ENCODE measurements at places on chromosomes 2 and 18.

- DNase-seq = no peak
Observed at GRCh38 chr2:85566265-85566664, 5.0 kb upstream of the GGCX start.

- DNase-seq = no peak
Observed at GRCh38 chr2:12759248-12759647, 42.5 kb downstream of the TRIB2 start.

- DNase-seq = no peak
Observed at GRCh38 chr18:6504605-6505497, 90.1 kb upstream of the L3MBTL4 start.

GRCh38 chr2:23077596-23077995 lies 307.4 kb upstream of the KLHL29 start:
- no peak for DNase-seq

GRCh38 chr18:35144698-35145097 lies 96.1 kb upstream of the ZNF397 start:
- DNase-seq = no peak

DNA sequence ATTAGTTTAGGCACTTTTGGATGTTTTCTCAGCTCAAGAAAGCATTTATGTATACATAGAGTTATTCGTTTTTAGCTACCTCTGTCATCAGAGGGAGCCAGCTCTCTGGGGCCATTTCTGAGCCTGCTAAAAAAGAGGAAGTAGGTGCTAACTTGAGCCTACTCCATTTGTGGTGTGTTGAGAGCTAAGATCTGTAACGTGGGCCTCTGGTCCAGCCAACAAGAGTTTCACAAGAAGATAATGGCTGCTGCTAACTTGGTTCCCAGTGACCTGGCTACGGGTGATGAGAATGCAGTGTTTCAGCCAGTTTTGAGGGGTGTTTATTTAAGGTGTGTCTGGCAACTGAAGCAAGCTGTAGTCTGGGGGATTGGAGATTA lies 182.5 kb downstream of the PRKCE start:
- DNase-seq = no peak

DNA sequence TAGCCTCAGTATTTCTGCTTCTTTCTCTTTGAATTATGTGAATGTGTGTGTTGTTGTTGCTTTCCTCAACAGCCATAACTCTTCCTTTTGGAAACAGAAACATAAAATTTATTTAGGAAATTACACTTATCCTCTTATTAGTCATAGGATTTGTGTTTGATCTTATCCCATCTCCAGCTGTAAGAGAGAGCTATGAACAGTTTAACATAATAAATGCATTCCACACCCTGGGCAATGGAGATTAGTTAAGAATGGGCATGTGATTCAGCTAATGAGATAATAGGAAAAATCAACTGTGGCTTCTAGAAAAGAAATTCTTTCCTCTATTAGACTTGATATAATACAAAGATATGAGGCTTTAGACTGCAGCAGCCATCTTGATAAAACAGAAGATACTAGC lies 55.0 kb downstream of the SCN7A start:
- DNase-seq = no peak

- no peak for DNase-seq
Observed at GRCh38 chr18:68017385-68017784, 500.9 kb upstream of the DSEL start.

DNA sequence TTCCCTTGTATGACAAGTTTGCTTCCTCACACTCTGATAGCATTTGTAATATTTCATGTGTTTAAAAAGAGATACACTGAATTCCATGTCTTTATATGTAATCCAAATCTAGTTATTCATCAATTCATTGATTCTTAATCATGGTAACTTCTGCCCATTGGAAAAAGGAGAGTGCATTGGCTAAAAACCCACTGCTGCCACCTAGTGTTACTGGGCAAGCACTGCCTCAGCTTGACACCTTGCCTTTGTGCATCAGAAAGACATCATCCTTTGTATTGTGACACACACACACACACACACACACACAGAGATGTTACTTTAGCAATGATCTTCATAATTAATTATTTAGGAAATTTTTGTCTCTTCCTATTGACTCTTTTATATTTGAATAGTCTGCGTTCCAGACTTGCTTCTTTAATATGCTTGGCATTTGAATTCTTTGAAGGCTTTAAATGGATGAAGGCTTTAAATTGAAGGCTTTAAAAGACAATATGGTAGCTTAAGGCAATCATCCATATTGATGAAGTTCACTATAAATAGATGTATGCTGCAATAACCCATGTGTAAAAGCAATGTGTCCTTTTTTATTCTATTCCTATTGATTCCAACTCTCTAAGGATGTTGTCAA lies 414.2 kb upstream of the CHST9 start:
- DNase-seq = peak; percentile 35

- no peak for DNase-seq
Observed at GRCh38 chr2:186691231-186691630, 2.6 kb upstream of the FAM171B start.

DNA sequence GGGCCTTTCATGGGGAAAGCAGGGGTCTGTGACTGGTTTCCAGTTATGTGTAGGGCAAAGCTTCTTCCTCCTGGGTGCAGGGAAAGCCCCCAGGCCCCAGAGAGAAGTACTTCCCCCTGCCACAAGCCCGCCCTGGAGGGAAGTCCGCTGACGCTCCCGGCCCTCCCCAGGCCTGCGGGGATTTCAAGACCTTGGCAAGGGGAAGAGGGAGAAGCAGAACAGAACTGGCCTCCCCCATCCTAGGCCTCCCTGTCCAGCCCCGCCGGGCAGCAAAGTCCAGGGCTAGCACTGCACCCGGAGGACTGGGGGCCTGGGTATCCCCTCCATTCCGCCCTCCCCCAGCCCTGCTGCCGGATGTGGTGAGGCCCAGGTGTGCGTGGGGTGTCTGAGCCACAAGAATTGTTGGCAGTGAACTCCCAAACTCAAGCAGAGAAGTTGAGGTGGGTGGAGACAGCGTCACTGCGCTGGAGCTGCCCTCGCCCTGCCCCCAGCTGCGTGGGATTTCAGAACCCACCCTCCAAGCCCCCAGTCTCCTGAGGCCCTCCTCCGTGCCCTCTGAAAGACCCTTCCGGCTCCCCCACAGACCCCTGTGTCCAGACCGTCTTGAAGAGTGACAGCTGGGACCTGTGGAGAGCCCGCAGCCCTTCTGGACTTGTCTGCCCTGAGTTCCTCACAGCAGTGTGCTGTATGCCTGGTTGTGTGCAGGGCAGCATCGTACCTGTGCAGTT lies 1.1 kb upstream of the DUSP2 start:
- no peak for DNase-seq

GRCh38 chr2:48109491-48110204 lies 203.3 kb upstream of the FBXO11 start:
- no peak for DNase-seq

- no peak for DNase-seq
Observed at GRCh38 chr2:50309503-50309902, 722.4 kb downstream of the NRXN1 start.

GRCh38 chr2:146295080-146295670 lies 1549.7 kb upstream of the ACVR2A start:
- DNase-seq = no peak

GRCh38 chr2:152344579-152345195 lies 9.7 kb downstream of the FMNL2 start:
- no peak for DNase-seq

- no peak for DNase-seq
Observed at GRCh38 chr2:241000831-241001321, 2.5 kb downstream of the SNED1 start.

GRCh38 chr18:79422022-79422782 lies 26.5 kb downstream of the NFATC1 start:
- no peak for DNase-seq

GRCh38 chr2:196823750-196824522 lies 14.8 kb upstream of the C2orf66 start:
- no peak for DNase-seq

DNA sequence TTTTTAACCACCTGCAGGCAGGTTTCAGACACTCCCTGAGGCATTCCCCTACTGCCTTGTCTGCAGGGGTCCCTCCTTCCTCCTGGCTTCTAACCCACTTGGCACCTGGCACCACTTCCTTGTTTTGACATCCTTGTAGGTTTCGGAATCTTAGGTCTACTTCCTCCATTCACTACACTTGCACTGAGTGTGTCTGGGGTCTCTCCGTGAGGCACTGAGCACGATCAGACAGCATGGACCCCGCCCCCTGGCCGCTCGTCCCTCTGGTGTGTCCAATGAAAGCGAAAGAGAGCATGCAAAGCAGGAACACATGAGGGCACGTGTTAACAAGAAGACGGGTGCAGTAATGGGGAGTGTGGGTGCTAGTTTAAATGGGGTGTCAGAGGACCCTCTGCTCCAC lies 63.8 kb downstream of the HAUS1 start:
- no peak for DNase-seq

- no peak for DNase-seq
Observed at GRCh38 chr2:224103651-224104050, 64.6 kb upstream of the SERPINE2 start.

DNA sequence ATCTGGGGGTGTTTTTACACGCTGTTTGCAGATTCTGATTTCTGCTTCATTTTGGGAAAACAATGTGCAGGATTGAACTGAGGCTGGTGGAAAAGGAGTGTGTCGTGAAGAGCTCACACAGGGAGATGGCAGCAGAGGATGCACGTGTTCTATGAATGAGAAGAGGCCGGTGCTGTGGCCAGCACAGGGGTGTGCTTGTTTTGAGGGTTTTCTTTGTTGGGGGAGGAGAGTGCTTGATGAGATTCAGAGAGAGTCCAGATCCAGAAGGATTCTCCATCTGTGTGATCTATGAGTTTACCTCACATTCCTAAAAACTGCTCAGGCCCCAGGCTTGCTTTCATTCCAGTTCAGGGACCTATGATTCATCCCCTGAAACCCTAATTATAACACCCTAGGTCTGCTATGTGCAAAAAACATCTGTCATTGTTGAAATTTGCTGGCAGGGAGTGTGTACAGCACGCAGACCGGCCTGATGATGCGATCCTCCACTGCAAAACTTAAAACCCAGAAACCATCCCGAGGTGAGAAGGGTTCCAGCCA lies 12.1 kb downstream of the TGFA start:
- no peak for DNase-seq

- no peak for DNase-seq
Observed at GRCh38 chr2:222797871-222798270, 63.0 kb upstream of the ACSL3 start.

DNA sequence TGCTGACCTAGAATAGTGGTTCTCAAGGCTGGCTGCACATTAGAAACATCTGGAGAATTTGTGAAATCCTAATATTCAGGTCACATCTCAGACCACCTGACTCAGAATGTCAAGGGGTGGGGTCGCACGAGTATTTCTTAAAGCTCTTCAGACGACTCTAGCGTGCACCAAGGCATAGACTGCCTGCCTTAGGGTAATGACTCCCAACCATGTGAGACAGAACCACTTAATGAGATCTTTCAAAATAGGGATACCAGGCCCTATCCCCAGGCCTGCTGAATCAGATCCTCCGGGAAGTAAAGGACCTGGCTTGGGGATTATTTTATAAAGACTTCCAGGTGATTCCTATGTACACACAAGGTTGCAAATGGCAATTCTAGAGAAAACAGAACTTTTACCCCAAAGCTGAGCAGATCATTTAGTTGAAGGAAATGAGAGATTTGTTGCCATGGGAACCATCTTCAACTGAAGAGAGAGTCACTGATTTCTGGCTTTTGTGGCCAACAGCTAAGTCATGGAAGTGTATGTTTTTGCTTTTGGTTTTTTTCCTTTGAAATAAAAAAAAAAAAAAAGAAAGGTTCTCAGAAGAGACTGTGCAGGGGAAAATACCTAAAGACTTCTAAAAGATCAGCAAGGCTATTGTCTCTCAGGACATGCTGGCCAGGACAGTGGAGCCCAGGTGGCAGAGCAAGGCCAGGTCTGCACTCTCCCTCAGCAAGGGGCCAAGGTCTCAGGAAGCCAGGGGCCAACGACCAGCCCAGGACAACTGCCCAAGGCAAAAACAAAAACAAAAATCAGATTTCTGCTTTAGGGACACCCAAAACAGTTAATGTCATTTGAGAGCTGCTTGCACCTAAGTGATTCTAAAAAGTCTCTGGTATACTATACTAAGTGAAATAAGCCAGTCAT lies 15.3 kb upstream of the LOXHD1 start:
- DNase-seq = no peak

DNA sequence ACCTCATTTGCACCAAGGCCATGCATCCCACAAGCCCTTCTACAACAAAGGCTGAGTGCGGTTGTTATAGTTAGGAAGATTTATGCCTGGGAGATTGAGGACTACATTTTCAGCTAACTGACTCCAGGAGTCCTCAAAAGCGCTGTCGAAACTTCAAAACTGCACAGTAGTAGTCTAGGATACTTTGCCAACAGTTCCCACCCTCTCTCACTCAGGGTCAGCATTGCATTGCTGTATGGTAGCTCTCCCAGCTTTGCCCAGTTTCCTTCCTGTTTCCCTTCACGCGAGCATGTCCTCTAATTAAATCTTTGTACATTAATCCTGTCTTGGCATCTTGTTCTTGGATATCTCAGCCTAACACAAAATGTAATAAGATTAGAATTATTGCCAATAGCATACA lies 420.6 kb upstream of the UBE2E3 start:
- DNase-seq = no peak

- no peak for DNase-seq
Observed at GRCh38 chr2:100739735-100740432, 80.1 kb upstream of the NPAS2 start.

- DNase-seq = no peak
Observed at GRCh38 chr2:128412181-128412871, 93.7 kb upstream of the HS6ST1 start.

DNA sequence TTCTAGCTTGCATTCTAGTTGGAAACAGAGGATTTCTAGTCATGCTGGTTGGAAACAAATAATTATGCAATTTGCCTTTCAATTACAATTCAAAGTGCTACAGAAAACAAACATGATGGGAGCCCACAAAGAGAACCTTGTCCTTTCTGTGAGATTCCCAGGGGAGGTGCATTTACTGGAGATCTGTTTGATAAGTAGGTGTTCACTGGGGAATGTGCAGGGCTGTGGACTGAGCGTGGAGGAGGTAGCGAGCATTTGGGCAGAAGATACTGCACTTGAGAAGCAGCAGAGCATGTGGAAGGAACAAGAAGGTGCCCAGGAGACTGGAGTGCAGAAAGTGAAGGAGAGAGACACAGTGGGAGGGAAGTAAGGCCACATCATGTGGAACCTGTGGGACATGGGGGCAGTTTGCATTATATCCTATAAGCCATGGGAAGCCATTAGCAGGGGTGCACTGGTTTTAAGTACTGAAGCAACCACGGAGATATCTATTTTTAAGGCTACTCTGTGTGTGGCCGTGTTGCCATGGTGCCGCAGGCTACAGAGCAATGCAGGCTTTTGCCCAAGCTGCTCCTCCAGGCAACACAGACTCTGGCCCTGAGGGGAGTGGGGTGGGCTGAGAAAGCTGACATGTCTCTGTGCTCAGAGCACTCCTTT lies 154.0 kb downstream of the ANTXR1 start:
- no peak for DNase-seq

- DNase-seq = no peak
Observed at GRCh38 chr2:26614216-26615138, 26.7 kb downstream of the CIB4 start.

DNA sequence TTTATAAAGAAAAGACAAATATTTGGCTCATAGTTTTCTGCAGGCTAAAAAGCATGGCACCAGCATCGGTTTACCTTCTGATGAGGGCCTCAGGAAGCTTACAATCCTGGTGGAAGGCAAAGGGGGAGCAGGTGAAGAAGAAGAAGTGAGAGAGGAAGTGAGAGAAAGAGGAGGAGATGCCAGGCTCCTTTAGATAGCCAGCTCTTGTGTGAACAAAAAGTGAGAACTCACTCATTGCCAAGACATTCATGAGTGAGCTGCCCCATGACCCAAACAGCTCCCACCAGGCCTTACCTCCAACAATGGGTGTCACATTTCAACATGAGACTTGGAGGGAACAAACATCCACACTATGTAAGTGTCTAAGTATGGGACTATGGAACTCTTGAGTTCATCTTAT lies 14.3 kb downstream of the CCDC150 start:
- DNase-seq = no peak

- no peak for DNase-seq
Observed at GRCh38 chr2:129118296-129118695, 799.6 kb upstream of the HS6ST1 start.
